ENCODE measurements at places on chromosomes 12 and 14.

DNA sequence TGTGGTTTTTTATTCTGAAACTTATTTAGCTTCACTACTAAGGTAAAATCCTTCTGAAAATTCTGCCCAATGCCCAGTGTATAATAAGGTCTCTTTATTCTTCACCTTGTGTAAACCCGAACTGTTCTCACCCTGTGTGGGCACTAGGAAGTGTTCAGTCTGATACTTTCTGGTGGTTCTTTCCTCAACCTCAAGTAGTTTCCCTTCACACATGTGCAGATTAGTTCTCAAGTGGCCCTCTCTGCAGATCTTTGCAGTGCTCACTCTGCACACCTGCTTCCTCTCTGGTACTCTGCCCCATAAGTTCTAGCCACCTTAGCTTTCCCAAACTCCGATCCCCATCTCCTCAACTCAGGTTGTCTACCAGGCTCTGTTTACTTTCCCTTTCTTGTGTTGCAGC lies 61.6 kb downstream of the RAD51B start:
- DNase-seq, result no peak

DNA sequence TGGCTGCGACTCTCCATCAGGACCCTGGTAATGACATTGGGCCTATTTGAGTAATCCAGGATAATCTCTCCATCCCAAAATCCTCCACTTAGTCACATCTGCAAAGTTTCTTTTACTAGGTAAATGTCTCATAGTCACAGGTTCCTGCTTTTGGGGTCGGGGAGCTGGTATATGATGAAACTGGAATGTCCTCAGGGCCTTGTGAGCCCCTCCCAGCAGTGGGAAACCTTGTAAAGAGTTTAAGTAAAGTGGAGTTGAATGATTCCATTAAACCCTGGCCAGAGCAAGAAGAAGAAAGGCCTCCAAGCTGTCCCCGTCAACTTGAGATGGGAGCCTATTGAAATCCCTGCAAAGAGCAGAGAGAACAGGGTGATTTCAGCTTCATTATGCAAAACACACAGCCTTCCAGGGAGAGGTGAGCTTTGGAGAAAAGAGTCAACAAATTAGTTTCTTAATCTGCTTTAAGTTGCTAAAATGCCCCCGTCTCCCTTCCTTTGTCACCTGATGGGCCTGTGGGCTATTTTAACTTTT lies 12.6 kb downstream of the WSCD2 start:
- DNase-seq, result no peak

DNA sequence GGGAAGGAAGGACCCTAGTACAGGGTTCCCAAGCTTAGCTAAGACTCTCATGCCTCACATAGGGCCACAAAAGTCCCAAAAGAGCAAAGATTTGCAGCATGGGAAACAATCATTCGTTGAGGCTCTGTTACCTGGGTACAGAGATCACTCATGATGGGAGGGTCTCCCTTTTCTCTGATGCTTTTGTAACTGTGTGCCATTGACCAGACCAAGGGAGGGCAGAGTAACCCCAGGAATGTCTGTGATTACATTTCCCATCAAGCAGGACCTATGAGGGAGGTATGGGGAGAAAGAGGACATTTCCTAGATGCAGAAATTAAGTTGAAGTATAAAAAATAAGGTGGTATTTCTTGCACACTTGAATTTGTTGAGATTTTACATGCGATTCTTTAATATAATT lies 16.4 kb upstream of the DLGAP5 start:
- DNase-seq, result no peak

GRCh38 chr12:101863981-101864380 lies 13.4 kb upstream of the DRAM1 start:
- DNase-seq, result no peak

- no peak for DNase-seq
Observed at GRCh38 chr14:100835548-100836310, 9.8 kb downstream of the MEG3 start.

- no peak for DNase-seq
Observed at GRCh38 chr14:38755036-38755435, 348.0 kb downstream of the SEC23A start.

DNA sequence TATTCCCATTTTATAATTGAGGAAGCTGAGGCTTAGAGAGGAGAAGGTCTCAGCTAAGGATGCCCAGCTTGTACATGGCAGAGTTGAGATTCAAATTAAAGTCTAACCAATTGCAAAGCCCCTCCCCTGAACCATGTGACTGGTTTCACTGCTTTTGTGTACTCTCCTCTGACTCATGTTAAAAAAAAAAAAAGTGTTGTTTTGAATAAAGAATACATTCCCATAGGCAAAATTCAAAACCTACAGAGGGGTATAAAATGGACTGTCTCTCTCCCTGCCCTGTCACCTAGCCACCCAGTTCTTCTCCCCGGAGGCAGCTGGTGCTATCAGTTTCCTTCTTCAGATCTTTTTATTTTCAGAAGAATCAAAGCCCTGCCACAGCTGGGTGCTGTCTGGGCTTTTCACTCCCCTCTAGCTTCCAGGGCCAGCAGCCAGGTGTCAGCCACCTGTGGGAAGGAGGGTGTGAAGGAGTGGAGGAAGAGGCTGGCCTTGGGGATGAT lies 5.4 kb downstream of the PSMD9 start:
- no peak for DNase-seq

GRCh38 chr14:65173973-65174693 lies 71.8 kb upstream of the MAX start:
- no peak for DNase-seq

- DNase-seq, result no peak
Observed at GRCh38 chr12:24903329-24904088, 45.4 kb downstream of the BCAT1 start.

- DNase-seq, result no peak
Observed at GRCh38 chr14:101726295-101726953, 35.1 kb upstream of the PPP2R5C start.

GRCh38 chr12:115511305-115511704 lies 766.2 kb downstream of the MED13L start:
- DNase-seq, result no peak

DNA sequence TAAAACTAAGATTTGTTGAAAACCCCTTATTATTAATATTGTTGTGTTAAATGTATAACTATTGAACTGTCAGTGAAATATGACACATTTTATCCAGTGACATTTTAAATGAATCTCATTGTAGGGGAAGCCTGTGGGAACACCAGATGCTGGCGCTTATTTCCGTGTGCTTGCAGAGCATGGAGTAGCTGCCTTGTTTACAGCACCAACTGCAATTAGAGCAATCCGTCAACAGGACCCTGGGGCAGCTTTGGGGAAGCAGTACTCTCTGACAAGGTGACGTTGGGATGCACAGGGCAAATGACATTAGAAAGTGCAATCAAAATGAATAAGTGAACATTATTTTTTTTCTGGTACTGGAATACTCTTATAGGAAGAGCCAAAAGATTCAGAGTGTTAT lies 96.8 kb downstream of the ACSS3 start:
- no peak for DNase-seq

DNA sequence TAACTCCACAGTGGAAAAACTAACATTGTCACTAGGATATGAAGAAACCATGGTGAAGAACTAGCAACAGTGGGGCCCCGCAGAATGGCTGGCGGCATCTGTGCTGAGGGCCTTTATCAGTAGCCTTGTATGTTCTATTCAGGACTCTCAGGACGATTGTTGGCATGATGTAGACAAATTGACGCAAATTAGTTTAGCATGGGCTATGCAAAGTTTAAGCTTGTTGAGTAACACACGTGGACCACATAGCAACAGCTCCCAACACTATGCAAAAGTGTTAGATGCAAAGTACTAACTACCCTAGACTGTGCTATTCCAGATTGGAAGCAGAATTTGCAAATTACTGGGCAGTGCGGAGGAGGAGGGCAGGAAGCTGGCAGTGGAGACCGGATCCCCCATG lies 38.2 kb upstream of the TMEM263 start:
- DNase-seq, result no peak

DNA sequence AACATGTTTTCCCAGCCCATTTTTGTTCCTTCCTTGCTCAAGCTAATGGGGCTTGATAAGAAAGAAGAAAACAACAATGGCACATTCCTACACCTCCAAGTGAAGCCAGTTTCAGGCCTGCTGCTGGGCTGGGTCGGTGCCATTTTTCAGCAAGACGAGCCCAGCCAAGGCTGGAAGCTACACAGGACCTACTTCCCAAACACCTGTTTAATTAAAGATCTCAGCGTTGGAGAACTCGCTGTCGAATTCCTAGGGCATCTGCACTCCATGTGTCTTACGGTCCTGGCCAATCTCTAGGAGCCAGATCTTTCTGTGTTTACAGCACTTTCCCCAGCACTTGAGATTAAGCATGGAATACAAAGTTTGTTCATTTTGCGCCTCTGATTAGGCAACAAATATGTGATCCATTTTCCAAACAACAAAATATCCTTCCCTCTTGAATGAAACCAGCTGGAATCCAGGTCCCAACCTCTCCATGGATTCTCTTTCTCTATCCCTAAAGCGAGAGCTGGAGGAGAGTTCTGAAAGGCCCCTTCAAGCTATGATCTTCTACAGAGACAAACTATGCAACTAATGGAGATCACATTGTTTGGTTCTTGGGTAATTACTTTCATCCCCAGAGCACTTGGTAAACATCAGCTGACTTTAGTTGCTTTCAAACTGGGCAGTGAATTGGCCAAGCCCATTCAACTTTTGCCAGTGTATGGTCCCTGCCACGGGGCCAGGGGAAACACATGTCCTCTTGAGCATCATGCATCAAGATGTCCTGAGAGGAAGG lies 34.3 kb upstream of the TC2N start:
- no peak for DNase-seq

GRCh38 chr12:51128919-51129318 lies 44.0 kb downstream of the TFCP2 start:
- DNase-seq, result no peak

DNA sequence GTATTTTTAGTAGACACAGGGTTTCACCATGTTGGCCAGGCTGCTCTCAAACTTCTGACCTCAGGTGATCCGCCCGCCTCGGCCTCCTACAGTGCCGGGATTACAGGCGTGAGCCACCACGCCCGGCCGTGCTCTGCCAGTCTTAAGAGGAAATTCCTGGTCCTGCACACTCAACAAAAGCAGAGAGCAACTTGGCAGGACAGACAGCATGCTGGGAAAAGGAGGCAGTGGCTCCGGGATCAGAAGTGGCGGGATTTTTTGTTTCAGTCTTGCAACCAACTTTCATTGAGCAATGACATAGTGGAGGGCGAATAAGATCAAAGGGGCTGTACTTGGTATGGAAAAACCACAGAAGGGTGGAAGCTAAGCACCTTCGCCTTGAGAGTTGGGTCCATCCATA lies 2.1 kb downstream of the CKAP4 start:
- no peak for DNase-seq

DNA sequence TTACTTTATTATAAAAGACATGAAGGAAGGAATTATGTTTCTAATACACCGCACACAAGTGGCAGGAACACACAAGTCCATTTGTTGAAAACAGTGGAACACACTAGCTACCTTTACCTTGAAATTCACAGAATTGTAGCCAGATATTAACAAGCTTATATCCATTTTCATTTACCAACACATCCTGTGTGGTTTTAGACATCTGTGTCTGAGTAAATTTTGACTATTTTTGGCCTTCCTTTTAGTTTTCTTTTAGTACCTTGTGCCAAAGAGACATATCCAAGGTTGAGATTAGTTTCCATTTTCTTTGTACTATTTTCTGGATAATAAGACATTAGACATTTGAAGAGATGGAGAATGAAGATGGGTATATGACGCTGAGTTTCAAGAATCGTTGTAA lies at the start of gene KLRF2:
Gene KLRF2 (plus strand): TSS at position 244 of the 400 bp plus-strand sequence. CDS start 107 bp downstream, at position 351.
- DNase-seq, result no peak
